ENCODE measurements at places on chromosomes 3 and 15. TPM values are rescaled to one million over a fixed set of nuclear protein-coding genes. Genes with fewer than 3 reads are reported as not detected.

DNA sequence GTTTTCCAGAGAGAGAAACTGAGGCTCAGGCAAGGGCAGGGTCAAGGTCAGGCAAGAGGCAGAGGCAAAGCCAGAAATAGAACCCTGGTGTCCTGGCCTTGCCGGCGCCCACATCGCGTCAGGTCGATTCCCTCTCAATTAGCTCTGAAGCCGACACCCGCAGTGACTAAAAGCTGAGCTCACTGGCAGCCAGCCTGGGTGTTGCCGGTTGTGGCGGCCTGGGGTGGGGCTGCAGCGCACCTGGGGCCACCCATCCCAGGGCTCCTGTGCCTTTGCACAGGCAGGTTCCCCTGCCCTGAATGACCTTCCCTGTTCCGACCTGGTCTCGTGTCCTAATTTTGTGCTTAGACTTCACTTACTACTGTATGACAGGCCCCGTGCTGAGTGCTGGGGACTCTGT, 6.2 kb downstream of the SEMA3F start:
- no peaks in the 10 kb centered on the region for H3K27me3 ChIP-seq
- H3K27ac ChIP-seq: no peak overlapping the region
- DNase-seq: peak; percentile 32
- H3K36me3 ChIP-seq: no peaks in the 10 kb centered on the region
- no peak overlapping the region for H3K4me3 ChIP-seq
- peaks cover 28% of the 10 kb centered on the region for H3K4me1 ChIP-seq

DNA sequence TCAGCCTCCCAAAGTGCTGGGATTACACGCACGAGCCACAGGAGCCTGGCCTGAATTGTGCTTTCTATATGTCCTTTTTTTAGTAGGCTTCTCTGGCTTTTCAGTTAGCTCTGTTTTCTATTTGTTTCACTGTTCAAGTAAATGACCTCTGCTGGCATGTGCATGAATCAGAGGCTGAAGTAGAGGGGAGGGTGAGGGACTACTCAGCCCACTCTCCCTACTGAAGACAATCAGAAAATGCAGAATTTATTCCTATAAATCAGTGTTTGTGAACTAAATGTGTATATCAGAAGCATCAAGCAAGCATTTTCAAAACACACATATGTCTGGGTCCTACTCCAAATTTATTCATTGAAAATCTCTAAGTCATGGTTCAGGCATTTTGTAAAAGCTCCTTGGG, 45.0 kb downstream of the ZMAT3 start:
- H3K4me3 ChIP-seq: no peak overlapping the region
- H3K36me3 ChIP-seq: peaks cover 17% of the 10 kb centered on the region
- H3K27ac ChIP-seq: peak overlapping the region; percentile 65
- peaks cover 21% of the 10 kb centered on the region for H3K4me1 ChIP-seq

CCK gene
- total RNA-seq: 0.97 TPM

TMEM87A gene
- total RNA-seq: 64.6 TPM

DNA sequence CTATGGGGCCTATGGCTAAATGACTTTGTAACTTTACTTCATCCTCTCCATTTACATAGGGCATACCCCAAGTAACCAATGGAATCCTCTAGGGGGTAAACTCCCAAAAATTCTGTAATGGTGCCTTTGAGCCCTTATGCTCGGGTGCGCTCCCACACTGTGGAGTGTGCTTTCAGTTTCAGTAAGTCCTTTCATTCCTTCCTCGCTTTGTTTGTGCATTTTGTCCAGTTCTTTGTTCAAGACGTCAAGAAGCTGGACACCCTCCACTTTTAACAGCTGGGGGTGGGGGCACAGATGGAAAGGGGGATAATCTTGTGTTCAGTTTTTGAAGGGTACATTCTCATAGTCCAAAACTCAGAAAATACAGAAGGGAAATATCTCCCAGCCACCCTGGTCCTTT, 84.4 kb upstream of the C2CD4B start:
- H3K4me3 ChIP-seq: no peak overlapping the region
- no peaks in the 10 kb centered on the region for H3K36me3 ChIP-seq
- H3K27me3 ChIP-seq: peaks cover 4% of the 10 kb centered on the region
- DNase-seq: no peak
- no peaks in the 10 kb centered on the region for H3K4me1 ChIP-seq

RPP25 gene
- 4.5 TPM for total RNA-seq

GRCh38 chr3:59268170-59268569, 218.3 kb upstream of the CFAP20DC start:
- H3K4me1 ChIP-seq: peaks cover 51% of the 10 kb centered on the region
- no peaks in the 10 kb centered on the region for H3K36me3 ChIP-seq
- peak overlapping the region; percentile 27 for H3K27ac ChIP-seq
- no peak overlapping the region for H3K4me3 ChIP-seq
- DNase-seq: peak; percentile 64

SMCO1 gene
- total RNA-seq: not detected

ACKR4 gene
- total RNA-seq: 25.0 TPM

GRCh38 chr3:45098310-45098709, 47.9 kb downstream of the CDCP1 start:
- H3K4me3 ChIP-seq: no peak overlapping the region
- no peaks in the 10 kb centered on the region for H3K27me3 ChIP-seq
- DNase-seq: no peak
- H3K4me1 ChIP-seq: peaks cover 13% of the 10 kb centered on the region
- no peak overlapping the region for H3K27ac ChIP-seq

MAGEL2 gene
- total RNA-seq: not detected

TNNC1 gene
- not detected for total RNA-seq

MESP2 gene
- total RNA-seq: not detected

DNA sequence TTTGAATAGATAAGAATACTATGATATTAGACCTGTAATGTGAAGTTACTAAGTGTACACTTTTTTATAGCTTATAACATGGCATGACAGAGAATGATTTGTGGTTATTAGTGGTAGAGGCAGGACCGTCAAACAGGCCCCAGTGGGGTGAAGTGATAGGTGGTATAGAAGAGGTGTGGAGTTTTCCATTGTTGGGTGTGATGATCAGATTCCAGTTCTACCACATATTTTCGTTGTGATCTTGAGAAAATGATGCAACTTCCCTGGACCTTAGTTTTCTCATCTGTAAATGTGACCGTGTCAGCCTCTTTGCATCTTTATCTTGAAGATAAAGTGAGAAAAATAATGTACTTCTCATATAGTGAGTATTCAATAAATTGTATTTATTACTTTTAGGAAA, 30.3 kb upstream of the UTS2B start:
- no peak for DNase-seq
- H3K4me1 ChIP-seq: peaks cover 23% of the 10 kb centered on the region
- H3K27me3 ChIP-seq: no peaks in the 10 kb centered on the region
- no peak overlapping the region for H3K4me3 ChIP-seq
- no peak overlapping the region for H3K27ac ChIP-seq

GRCh38 chr15:84903751-84904150, 19.3 kb downstream of the SLC28A1 start:
- no peak overlapping the region for H3K4me3 ChIP-seq
- no peaks in the 10 kb centered on the region for H3K36me3 ChIP-seq
- H3K4me1 ChIP-seq: no peaks in the 10 kb centered on the region

DNA sequence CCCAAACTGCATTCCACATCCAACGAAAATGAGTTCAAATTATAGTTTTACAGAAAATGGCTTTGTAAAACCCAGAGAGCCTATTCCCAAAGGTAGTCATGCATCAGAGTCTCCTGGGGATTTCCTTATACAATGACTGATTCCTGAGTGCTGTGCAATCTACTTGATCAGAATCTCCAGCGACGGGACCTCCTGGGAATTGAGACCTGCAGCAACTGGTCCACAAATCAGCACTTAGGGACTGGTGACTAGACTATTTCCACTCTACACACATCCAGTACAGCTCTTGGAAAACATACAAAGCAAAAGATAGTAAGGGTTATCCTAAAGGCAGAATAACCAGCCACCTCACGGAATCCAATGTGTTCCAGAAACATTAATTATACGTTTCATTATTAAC, 871.0 kb upstream of the CFAP20DC start:
- no peak overlapping the region for H3K27ac ChIP-seq
- H3K4me1 ChIP-seq: no peaks in the 10 kb centered on the region
- H3K4me3 ChIP-seq: no peak overlapping the region
- no peaks in the 10 kb centered on the region for H3K36me3 ChIP-seq
